Activated naive CD4-positive, alpha-beta T cell (primary cell): ENCODE measurements at places on chromosomes 3 and 15.

GRCh38 chr3:73187328-73187727 lies 125.9 kb downstream of the EBLN2 start:
- no peak for DNase-seq

DNA sequence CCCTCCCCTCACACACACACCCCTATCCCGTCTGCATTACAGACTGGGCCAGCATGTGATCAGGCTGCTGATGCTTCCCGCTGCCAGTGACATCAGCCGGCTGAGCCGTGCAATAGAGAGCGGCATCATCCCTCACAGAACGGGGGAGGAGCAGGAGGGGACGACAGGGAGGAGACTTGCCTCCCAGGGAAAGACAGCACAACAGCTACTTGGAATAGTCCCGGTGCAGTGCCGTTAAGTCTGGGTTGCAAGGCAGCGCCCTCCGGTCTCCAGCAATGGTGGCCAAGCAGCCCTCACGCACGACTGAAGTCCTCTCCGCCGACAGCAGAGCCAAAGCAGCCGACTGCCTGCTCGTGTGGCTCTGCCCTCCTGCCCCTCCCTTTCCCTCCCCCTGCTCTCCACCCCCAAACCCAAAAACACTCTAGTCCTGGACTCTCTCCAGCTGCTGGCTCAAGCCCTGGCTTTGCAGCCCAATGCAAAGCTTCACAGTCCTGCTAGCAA lies 31.5 kb upstream of the RPS17 start:
- DNase-seq, result no peak

DNA sequence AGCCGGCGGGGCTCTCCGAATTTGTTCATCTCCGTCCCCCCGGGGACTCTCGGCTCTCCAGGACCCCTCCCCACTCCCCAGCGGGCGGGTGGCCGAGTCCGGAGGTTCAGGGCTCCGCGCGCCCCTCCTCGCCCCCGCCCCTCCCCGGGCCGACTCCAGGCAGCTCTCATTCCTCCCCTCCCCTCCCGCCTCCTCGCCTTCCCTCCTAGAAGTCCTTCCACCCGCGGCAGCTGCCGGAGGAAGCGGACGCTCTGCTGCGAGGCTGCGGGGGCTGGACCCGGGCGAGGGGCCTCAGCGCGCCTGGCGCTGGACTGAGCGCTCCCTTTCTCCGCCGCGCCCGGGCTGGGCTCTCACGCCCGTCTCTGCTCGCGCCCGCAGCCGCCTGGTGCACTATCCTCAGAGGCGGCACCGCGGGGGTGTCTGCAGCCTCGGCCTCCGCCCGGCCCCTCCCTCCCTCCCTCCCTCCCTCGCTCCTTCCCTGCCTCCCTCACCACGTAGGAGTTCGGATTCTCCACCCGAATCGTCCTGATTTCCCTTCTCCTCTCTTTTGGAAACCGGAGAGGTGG lies at the start of gene ROBO2:
TSS of gene ROBO2 (plus strand) at position 494 of the 566 bp plus-strand sequence. CDS start 687 bp downstream, outside the sequence.
- no peak for DNase-seq

- no peak for DNase-seq
These were observed 61.3 kb downstream of the CYP19A1 start for GRCh38 chr15:51277101-51277500.

DNA sequence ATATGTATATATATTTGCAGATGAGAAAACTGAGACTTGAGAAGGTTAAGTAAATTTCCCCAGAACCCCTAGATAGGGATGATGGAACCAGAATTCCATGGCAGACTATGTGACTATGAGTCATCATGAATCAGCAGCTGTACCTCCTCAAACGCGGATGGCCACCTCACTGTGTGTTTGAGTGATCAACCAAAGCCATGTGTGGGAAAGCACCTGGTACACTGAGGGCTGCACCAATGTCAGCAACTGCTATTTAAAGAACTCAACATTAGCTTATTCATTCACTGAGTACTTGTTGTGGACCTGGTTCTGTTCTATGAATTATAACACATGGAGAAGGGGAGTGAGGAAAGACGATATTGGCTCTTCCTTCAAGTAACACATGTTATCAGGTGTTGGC lies 377.0 kb downstream of the GAP43 start:
- DNase-seq, result no peak
